Panc1 (cell line): ENCODE measurements at places on chromosomes 5 and 9. TPM values are rescaled to one million over a fixed set of nuclear protein-coding genes. Genes with fewer than 3 reads are reported as not detected.

DNA sequence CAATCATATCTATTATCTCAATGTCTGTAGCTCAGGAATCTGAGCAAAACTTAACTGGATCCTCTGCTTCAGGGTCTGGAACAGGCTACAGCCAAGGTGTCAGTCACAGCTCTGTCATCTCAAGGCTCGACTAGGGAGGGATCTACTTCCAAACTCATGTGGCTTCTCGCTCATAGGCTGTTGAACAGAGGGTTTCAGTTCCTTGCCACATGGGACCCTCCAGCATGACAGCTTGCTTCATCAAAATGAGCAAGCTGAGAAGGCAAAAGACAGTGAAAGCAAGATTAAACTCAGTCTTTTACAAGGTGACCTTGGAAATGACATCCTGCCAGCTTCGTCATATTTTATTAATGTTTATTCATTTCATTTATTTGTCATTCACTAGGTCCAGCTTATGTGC lies 111.7 kb downstream of the GADD45G start:
- no peak for DNase-seq

DNA sequence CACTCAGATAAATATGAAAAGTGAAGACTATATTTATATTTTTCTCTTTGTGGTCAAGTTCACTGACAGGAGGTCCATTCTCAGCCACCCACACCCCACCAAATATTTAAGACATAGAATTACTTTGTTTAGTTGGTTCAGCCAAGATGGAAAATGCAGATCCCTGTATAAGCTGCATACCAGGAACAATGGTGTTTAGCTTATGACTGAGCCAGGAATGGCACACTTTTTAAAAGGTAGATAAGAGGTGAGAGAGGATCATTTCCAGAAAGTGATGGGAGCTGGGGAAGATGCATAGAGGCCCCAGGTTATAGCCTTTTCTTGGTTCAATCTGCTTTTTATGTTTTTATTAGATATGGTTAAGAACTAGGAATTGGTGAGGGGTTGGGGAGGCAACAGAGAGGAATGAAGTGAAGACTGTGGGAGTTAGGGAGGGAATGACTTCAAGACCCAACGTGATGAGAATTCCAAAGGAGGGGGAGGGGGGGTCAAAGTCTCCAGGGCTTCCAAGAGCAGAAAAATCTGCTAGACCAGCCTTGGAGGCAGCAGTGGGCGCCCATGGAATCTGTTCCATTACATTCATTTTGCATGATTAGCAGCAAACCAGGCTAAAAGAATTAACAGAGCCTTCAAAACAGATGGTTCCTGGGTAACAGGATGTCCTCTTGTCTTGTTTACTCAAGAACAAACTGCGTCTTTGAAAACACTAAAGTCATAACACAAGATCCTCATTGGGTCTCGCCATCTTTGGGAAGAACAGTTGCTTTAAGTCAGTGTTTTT lies 95.2 kb downstream of the FGF1 start:
- no peak for DNase-seq

GRM6 gene
- total RNA-seq = not detected

- DNase-seq = peak; percentile 32
Measured at GRCh38 chr9:107425101-107426025, 64.2 kb downstream of the KLF4 start.

DNA sequence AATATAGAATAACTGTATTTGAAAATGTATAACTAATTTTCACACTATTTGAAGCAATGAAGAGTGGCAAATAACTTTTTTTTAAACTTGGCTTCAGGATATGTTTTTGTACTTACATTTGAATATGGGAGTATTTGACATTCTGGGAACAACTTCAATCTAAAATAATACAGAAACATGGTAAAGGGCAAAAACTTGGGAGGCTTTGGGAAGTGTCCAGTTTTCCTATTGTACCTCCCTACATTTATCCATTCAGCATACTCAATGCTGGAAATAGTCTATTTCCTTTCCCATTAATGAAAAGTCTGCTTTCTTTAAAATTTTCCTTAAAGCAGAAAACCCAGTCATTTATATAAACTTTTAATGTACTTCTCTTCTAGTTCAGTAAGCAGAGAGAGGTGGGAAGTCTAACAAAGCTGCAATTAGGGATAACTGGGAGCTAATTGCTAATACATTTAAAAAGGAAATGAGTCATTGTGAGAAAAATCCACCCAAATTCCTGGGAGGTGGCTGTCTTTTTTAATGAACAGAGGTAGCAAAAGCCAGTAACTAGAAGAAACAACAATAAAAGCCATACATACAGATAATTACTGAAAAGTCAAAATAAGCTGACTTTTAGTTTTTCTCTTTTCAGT lies 128.8 kb downstream of the FBN2 start:
- no peak for DNase-seq

PCDHA6 gene
- total RNA-seq = 0.31 TPM

GLRA1 gene
- total RNA-seq = not detected

DNA sequence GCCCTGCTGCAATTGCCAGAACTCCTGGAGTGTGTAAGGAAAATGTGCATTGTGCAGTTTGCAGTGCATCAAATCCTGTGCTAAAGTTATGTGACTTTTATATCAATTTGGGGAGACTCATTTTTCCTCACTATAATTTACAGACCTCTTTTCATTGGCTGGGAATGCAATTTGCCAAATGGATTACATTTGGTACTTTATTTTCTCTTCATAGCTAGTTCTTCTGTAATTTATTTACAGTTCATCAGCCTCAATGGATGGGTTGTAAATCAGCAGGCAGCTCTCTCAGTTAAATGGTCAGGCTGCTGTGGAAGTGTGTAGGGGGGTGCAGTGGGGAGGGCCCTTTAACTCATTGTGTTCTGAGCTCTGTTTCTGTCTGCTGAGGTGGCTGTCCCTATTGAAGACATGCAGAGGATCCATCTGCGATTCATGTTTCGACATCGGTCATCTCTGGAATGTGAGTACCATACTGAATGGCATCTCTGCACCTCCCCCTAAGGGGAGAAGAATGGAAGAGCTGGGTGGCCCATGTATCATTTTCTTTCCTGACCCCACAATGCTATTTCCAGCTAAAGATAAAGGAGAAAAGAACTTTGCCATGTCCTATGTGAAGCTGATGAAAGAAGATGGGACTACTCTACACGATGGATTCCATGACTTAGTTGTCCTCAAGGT lies 74.6 kb downstream of the DOCK2 start:
- DNase-seq = no peak

GRCh38 chr5:96326902-96327301 lies 106.1 kb downstream of the PCSK1 start:
- no peak for DNase-seq

DNA sequence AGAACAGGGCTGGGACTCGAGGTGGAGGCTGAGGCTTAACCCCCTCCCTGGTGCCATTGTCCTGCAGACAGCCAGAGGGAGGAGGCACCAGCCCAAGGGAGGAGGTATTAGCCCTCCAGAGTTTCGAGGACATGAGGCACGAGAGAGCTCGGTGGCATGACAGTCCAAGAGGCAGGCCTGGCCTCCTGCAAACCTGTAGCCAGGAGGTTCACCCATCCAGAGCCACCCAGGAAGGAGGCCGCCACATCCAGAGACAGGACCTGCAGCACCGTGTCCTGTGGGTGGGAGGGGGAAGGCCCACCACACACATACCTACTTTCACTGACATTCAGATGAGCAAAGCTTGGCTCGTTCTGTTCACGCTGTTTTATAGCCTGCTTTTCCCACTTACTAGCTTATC lies 75.2 kb upstream of the ADAMTS2 start:
- no peak for DNase-seq

DNA sequence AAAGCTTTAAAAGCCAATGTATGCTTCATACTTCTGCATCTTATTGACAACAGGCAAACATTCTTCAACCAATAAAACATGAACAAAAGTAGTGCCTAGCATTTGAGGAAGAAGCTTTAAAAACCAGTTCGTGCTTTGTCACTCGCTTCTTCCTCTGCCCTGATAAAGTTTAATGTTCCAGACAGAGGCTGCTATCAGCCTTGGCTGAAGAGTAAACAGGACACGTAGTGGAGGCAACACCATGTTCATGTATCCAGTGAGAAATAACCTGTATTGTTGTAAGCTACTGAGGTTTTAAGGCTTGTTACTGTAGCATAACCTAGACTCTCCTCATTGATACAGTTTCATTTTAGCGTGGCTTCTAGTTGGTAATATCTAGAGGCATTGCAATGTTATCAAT lies 3.2 kb upstream of the FUBP3 start:
- no peak for DNase-seq

GRCh38 chr9:73125651-73126050 lies 26.0 kb upstream of the ANXA1 start:
- DNase-seq = no peak

DNA sequence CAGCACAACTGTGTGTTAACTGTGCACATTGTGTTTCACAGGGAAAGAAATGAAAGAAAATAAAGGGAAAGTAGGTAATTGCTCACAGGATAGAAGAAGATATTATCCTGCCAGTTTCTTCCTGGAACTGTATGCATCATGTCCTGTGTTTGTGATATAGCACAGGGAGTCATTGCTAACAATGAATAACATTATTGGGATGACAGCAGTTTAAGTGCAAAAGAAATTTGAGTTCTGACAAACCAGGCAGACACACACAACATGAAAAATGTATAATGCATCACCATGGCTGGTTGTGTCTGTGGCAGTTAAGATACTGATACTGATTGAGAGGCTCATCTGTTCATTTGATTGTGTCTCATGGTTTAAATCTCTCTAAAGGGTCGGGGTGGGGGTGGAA lies 145.4 kb downstream of the SPATA31D1 start:
- no peak for DNase-seq
